ENCODE measurements at places on chromosomes 7 and 10.

DNA sequence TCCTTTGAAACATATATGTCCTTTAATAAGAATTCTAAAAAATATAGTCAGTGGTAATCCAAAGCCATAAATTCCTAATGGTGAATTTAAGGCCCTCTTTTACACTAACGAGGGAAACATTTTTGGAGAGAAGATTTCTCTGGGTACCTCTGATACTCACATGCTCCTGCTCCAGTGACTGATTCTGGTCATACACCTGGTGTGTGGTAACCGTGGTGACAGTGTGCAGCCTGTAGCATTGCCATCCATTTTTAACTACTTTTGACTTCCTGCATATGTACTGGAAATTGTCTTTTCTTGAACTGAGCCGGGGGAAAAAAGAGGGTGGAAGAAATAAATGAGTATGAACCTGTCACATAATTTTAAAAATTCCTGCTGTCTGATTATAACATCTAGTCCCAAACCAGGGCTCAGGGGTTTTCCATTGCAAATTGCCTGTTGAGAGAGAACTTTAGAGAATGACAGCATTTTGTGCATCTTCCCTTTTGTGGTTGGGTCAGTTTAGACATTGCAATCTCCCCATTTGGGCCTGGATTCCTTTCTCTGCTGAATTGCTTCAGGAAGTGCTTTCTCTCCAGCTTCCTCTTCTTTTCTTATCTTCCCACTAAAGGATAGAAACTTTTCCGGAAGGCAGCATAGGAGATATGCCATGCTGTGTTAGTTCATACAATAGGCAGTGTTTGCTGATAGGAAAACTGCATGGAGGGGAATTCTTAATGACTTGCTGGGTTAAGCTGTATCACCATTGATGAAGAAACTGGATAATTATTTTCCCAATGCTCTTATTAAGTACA lies 125.5 kb downstream of the GRM3 start:
- DNase-seq: no peak

- DNase-seq: no peak
These were observed 166.4 kb downstream of the PPP1R17 start for GRCh38 chr7:31853380-31853779.

GRCh38 chr7:128154504-128154903 lies 86.6 kb upstream of the LEP start:
- DNase-seq: no peak

DNA sequence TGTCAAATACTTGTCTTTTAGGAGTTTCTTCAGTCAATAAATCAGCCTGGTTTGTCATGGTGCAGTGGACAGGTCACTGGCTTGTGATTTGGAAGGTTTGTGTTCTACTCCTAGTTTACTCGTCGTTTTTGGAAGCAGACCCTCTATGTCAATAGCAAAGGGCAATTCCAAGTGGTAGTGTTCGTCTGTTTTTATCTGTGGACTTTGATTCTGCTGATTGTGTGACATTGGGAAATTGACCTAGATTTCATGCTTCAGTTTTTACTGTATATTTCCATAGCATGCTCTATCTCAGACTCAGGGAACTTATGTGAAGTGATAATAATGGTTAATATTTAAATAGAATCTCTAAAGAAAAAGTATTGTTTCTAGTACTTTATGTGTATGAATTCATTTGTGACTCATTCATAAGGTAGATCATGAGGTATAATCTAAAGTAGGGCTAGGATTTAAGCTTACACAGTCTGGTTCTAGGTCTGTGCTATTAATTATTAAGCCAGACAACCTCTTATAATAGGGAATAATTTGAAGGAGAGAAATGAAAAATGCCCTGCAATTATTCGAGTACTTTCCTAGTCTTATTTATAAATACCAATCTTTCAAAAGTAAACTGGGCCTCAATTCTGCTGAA lies 198.1 kb downstream of the REEP3 start:
- DNase-seq: no peak

DNA sequence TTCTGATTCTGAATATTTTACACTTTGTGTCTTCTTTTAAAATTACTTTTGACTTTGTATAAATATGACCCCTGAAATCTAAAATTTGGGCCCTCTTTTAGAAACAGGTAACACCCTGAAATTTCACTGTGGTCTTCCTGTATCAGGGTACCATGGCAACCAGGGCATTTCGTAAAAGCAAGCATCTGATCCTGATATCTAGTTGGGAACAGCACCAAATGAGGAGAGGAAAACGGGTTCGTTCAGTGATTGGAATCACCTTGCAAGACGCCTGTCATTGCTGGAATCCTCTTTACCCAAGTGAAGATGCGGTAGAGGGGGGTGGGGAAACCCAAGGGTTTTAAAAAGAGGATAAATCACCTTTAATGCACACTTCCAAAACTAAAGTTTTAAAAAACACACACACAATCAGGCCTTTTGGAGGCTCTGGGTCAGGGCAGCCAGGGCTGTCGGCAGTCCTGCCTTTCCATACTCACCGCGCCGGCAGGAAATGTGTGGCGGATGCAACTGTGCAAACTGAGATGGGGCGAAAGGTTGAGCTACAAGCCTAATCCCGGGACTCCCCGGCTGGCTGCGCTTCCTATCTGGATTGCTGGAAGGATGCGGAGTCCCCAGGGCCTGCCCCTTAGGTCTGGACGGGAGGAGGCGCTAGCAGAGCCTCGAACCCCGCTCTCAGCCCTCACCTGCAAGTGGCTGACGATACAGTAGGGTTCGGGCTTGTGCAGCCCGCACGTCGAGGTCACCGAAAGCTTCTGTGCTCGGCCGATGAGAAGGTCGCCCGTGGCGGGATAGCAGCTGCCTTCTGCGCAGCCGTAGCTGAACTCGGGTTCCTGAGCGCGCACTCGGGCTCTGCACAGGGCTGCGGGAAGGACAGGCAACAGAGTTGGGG lies 1.8 kb downstream of the LAMB1 start:
- no peak for DNase-seq

GRCh38 chr10:79266543-79267312 lies 80.5 kb upstream of the PPIF start:
- no peak for DNase-seq

GRCh38 chr7:88121335-88121734 lies 98.5 kb downstream of the SRI start:
- no peak for DNase-seq

GRCh38 chr7:48298779-48299178 lies 127.5 kb downstream of the ABCA13 start:
- DNase-seq: no peak

DNA sequence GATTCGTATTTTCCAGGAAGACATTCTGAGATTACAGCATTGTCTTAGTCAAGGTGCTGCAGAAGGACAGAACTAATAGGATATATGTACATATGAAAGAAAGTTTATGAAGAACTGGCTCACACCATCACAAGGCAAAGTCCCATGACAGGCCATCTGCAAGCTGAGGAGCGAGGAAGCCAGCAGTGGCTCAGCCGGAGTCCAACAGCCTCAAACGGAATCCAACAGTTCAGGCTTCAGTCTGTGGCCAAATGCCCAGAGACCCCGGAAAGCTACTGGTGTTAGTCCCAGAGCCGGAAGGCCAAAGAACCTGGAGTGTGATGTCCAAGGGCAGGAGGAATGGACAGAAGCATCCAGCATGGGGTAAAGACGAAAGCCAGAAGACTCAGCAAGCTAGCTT lies 4.4 kb upstream of the ZFAND2A start:
- no peak for DNase-seq

DNA sequence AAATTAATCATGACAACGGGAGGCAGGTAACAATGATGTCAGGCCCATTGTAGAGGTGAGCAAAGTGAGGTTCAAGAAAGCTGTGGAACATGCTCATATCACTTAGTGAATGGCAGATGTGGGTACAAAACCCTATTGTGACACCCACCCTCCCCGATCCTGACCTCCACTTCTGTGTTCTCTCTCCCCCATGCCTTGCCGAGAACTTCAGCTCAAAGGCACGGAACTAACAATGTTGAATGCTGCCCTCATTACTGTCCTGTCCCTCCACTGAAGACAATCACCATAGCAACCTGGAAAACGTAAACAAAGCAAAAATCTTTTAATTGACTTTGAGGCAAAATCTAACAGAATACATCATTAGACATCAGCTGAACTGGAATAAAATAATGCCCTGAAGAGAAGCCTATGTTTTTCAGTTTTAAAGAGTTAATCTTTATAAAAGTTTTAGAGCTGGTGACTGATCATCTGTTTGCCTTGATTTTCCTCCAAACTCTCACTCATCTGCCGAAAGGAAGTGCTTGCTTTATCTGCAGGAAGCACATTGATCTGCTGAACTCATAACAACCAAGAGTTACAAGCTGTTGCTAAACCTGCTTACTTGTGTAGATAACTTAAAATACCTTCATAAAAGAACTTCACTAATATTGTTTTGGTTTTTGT lies 133.6 kb downstream of the CUBN start:
- no peak for DNase-seq

DNA sequence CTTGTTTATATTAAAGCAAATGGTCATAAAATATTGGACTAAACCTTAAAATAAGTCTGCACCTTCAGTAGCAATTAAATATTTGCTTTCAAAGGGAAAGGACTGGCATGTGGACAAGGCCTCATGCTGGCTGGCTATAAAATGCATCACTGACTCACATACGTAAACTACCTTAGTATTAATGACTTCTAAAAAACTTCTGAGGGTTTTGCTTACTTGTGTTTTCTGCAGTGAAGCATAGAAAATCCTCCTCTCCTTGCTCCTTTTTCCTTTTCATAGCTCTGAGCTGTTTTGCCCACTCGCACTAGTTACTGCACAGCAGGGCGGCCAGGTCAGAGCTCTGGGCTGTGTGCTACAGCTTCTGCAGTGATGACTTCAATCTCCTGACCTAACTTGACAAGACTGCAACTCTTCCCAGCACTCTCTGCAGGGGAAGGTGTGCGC lies 82.3 kb downstream of the CUL2 start:
- DNase-seq: no peak

DNA sequence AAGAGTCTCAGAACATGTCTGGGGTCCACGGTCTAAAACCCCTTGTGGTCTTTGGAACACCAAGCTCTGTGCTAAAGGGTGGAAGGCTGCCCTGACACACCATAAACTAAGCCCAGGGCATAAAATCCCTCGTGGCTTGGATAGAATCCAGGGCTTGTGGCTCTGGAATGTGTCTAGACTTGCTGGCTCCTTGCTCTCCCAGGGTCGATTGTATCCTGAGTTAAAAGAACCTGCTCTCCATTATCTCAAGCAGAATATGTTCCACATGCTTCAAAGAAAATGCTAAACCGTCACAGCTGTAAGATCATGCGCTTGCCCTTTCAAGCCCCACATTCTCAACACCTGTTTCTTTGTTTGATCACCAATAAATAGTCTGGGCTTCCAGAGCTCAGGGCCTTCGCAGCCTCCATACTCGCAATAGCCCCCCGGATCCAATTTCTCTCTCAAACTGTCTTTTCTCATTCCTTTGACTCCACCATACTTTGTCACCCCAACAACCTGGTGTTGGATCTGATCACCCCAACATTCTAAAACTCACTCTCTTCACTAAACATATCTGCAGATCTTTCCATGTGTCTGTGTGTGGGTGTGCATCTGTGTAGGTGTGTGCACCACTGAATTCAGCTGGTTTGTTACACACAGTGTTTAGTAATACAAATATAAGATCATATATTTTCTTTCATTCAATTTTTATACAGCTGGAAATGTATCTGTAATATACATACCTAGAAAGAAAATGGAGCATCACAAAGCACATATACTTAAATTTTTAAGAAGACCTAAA lies 238.5 kb downstream of the ZMYND11 start:
- DNase-seq: no peak

- DNase-seq: no peak
These were observed 20.7 kb downstream of the NRAP start for GRCh38 chr10:113643183-113643582.

- no peak for DNase-seq
These were observed 9.9 kb downstream of the ANTXRL start for GRCh38 chr10:46296641-46297141.

DNA sequence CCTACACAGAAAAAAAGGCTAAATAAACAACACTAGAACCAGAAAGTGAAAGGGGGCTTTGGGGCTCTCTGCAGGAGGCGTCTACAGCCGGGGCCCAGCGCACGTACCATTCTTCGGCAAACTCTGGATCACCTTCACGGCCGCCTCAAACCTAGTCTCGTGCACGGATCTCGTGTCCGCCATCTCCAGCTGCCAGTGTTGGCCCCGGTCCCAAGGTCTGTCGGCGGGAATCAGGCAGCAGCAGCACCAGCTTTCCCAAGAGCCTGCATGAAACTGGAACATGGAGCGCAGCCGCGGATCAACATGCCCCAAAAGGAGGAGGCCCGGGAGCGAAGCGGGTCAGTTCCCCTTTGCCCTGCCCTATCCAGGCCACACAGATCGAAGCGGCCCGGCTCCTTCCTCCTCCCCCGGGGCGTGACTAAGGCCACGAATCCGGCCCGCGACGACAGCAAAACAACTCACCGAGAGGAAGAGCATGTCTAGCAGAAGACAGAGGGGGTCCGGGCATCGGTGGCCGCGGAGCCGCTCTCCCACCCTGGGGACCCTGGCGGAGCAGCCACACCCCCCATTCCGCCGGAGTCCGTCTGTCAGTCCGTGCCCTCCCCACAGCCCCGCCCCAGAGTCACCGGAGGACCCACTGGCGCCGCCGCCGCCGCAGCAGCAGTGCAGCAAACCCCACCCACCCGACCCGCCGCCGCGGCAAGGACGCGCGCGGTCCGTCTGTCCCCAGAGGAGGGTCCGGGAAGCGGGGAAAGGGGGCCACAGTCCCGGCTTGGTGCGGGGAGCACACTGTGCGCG lies at the start of gene ACBD5:
ACBD5 (minus strand) TSS at position 586 of the 798 bp plus-strand sequence; CDS start at position 477, 109 bp downstream.
- peak; percentile 47 for DNase-seq

DNA sequence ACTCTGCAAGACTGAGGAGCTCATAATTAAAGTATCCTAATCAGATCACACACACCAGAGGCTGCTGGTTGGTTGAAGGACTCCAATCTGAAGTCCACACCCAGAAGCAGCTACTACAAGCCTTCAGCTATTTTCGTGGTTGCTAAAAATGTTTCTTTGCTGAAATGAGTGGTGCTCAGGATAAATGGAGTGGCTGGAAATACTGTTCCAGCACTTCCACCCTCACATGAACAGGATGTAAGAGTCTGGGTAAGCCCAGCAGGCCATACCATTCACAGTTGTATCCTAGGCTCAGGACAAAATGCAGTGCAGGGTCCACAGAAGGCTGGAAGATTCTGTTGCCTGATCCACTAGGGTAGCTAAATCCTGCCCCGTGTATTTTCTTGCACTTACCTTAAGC lies 34.1 kb downstream of the AFAP1L2 start:
- DNase-seq: no peak

- no peak for DNase-seq
These were observed 37.5 kb downstream of the ZNF467 start for GRCh38 chr7:149735779-149736477.
